Stimulated activated naive B cell treated with anti-CD40 and anti-IgM and Interleukin-4, amounts not matched to agents 10 μg/mL and 1 μg/mL and 100 μg/mL, for 72 hours (primary cell): ENCODE measurements at places on chromosomes 7 and 10.

- no peak for DNase-seq
These were observed 15.1 kb downstream of the PPP1R9A start for GRCh38 chr7:94922457-94922856.

DNA sequence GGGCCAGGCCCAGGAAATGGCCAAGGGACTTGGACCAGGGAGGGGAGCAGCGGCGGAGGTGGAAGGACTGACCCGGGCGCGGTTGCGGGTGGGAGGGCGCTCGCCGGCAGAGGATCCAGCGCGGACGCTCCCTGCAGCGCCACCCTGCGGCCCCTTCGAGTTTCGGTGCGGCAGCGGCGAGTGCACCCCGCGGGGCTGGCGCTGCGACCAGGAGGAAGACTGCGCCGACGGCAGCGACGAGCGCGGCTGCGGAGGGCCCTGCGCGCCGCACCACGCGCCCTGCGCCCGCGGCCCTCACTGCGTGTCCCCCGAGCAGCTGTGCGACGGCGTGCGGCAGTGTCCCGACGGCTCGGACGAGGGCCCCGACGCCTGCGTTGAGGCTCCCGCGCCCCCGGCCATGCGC lies 16.8 kb upstream of the ZNF467 start:
- no peak for DNase-seq

DNA sequence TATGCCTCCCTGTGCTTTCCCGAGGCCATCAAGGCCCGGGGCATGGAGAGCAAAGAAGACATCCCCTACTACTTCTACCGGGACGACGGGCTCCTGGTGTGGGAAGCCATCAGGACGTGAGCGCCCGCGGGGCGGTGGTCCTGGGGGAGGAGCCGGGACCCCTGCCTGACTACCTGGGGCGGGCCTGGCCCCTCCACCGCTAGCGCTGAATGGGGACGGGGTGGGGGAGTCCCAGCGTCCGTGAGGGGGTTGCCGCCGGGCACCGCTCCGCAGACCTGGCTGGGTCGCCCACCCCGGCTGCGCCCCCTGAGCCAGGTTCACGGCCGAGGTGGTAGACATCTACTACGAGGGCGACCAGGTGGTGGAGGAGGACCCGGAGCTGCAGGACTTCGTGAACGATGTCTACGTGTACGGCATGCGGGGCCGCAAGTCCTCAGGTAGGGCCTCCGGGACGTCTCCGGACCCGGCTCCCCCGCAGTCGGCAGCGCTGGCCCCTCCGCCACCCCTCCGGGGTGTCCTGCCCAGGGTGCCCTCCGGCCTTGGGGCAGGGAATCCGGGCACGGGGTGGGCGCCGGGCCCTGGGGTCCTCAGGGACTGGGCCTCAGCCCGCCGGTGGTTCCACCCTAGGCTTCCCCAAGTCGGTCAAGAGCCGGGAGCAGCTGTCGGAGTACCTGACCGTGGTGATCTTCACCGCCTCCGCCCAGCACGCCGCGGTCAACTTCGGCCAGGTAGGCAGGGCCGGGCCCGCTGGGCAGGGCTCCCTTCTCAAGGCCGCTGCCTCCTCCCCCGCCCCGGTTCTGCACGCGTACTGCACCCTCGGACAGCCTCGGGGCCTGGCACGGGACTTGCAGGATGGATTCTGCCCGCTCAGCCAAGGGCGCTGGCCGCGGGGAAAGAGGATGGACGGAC lies 69.3 kb downstream of the ALOX5 start:
- DNase-seq = no peak

- DNase-seq = no peak
These were observed 216.9 kb upstream of the FERD3L start for GRCh38 chr7:19362099-19362498.

DNA sequence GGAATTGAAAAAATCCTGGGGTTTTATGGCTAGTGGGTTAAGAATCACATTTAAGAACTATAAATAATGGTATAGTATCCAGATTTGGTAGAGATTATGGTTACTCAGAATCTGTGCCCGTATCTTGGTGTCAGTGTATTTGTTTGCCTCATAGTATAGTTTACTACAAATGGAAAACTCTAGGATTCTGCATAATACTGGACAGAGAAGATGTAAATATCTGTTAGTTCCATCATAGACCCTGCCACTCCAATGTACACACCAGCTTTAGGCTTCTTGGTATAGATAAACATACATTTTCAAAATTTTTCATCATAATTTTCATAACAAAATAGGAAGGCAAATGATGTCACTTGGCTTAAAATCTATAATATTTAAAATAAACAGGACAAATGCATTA lies 108.1 kb downstream of the CFTR start:
- DNase-seq = no peak

GRCh38 chr7:86012971-86013370 lies 630.7 kb upstream of the GRM3 start:
- DNase-seq = no peak

- DNase-seq = no peak
These were observed 213.8 kb downstream of the AHR start for GRCh38 chr7:17512181-17512675.

DNA sequence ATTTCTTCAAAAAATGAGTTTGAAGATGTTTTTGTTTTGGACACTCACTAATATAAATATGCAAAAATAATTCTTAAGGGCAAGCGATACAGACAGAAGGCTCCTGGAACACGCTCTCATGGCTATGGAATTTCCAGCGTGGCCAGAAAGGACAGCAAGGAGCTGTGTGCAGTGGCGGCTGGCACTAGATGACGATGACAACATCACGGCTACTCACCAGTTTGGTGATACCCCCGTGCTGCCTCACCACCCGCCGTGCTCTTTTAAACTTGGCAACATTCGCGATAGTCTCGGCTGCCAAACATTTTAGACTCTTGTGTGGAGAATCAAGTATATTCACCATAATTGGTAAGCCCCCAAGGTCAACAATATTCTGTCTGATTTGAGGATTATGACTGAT lies 54.9 kb downstream of the ODAD2 start:
- DNase-seq = no peak

- no peak for DNase-seq
These were observed 31.5 kb downstream of the PHF14 start for GRCh38 chr7:11005202-11005601.

- no peak for DNase-seq
These were observed 5.9 kb upstream of the GDF10 start for GRCh38 chr10:47294057-47294456.

GRCh38 chr10:124075231-124075955 lies 18.0 kb downstream of the CHST15 start:
- no peak for DNase-seq

DNA sequence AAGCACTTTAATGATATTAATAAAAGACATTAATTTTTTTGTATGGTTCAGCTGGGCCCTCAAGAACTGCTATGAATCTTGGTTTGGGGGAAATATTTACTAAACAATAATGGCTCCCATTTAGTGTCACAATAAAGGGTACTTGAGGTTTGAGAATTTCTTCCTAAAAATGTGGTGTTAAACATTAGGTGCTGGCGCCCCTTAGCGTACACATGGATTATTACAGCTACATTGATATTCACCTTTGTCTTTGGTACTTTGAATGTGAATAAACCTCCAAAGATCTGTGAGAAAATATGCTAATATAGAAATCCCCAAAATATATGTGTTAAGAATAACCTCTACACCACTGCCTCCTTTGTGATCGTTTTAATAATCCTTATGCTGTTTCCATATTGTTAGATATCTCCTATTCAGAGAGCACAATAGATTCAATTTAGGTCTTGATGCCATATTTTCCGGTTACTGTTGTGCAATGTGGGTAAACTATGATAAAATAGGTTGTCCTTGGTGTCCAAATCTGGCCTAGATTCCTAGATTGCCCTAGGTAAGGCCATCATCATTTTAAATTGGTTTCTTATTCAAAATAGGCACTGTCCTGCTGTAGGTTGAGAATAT lies 161.8 kb upstream of the CACNA2D1 start:
- DNase-seq = no peak

DNA sequence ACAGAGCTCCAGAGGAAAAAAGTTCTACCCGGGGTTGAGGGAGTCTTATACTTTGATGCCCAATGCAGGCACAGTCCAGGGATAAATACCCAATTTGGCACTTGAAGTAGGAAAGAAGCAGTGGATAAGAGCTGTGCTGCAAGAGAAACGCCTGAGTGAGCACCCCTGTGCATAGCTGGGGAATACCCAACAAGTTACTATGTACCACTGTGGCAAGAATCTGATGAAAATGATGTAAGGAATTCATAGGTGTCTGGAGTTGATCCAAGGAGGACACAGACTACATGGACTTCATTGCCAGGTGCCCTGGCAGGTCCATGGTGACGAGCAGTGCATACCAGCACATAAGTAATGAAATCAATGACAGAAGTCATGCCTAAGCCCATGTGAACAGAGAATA lies 183.7 kb upstream of the FEZF1 start:
- no peak for DNase-seq

DNA sequence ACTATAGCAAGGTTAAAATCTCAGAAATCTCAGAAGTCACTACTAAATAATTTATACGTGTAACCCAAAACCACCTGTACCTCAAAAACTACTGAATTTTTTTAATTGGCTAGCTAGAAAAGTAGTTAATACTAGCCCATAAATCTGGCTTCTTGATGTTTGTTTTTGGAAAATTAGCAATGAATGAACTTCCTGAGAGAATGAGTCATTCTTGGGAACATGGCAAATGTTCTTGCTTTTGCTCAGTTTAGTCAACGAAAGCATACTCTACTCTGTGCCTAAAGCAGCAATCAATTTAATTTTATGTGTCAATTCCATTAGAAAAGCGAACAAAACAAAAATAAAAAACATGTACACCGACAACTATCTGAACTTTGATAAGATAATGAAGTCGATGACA lies 69.2 kb downstream of the SEMA3E start:
- no peak for DNase-seq

DNA sequence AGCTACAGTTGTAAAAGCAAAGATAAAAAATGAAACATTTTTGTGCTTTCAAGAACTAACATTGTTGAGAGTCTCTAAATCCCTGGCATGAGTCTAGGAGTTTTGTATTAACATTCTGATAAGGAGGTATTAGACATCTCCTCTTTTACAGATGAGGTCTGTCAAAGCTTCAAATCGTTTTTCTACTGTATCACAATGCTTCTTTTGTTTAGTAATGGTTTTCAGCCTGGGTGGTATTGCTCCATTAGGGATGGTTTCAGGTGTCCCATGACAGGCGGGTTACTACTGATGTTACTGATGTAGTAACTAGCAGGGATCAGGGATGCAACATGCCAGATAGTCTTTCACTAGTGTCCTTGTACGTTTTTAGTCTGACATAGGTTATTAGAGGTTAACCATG lies 27.4 kb downstream of the STAM start:
- no peak for DNase-seq

- DNase-seq = no peak
These were observed at the start of gene GCK for GRCh38 chr7:44189286-44189992. GCK (minus strand) TSS chr7:44189439; CDS start chr7:44188953, 486 bp downstream.

DNA sequence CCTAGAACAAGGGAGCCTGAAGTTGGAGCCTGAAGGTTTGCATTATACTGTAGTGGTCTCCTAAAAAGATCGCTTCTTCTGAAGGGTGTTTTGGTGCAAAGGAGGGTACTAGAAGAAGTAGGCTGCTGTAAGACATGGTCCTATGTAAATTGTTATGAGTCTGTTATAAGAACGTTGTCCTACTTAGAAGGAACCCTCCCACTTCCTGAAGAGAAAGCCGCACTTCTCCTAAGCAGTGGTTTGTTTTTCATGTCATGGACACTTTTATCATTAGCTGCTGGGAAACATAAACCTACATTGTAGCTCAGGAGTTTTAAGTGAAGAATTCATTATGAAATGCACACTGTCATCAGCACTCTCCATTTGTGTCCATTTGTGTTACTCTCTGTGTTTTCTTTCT lies 129.1 kb upstream of the ITGB1 start:
- no peak for DNase-seq

DNA sequence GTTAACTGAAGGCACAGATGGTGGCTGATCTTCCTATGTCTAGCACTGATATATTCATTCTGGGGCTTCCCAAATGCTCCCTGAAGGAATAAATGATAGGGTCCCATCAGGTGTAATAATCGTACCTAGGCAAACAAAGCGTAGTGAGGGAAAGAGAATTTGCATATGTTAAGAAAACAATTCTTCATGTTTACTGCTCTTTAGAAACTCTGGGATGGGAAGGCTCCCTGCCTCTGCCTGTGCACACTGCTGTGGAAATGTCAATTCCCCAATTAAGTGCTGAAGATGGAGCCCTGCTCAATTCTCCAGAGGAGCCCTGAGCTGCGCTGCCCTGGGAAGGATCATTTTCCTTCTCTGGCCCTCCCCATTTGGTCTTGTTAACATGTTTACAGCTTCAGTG lies 380.9 kb upstream of the ADARB2 start:
- DNase-seq = no peak

- DNase-seq = no peak
These were observed 262.0 kb downstream of the PRPF18 start for GRCh38 chr10:13848520-13849445.

DNA sequence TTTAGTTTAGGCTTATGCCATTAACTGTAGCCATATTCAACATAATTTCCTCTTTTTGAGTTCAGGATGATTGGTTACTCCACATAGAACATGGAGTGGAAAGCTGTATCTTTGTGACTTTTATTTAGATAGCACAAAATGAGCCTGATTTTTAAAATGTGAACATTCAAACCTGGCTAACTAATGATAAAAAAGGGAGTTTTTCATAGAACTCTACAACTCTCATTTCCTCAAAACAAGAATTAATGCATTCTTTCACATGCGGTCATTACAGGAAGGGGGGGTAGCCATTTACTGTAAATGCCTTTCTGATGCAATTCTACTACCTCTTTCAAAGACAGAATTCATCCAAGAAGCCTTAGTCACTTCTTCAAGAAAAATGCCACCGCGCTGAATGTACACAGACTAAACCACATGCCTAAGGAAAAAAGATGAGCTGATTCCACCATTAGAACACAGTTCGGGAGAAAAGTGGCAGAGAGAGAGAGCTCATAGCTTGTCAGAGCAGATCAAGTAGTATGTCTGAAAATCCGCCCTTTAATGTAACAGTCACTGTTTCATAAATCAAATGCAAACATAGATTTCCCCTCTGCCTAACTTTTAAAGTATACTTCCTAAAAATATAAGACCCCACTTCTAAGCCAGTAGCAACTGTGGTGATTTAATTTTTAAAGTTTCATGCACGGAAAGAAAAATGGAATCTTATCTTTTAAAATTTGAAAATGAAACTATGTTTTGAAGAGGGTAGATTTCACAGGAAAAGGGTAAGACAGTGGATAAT lies 226.4 kb upstream of the KLF14 start:
- DNase-seq = peak; percentile 58

DNA sequence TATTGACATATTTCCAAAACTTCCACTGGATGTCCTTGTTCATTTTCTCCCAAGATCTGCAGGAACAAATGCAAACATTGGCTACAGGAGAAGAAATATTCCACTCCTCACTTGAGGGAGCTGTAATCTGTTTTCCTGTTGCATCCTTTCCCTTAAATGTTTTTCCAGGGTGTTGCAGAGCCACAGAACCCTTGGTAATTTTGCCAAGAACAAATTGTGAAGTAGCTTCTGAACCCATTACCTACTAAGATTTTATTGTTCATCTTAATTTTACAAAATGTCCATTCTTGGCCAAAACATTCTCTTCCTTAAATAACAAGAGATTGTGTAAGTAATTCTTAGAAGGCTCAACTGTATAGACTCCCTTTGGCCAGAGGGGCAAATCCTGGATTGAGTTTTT lies 177.0 kb downstream of the GNAT3 start:
- DNase-seq = no peak

- no peak for DNase-seq
These were observed 25.9 kb downstream of the VAX1 start for GRCh38 chr10:117112220-117112619.

- DNase-seq = no peak
These were observed 5.6 kb upstream of the ASB4 start for GRCh38 chr7:95479992-95480624.

GRCh38 chr7:22393913-22394729 lies 37.2 kb upstream of the RAPGEF5 start:
- DNase-seq = no peak

- no peak for DNase-seq
These were observed 16.3 kb downstream of the PI4K2A start for GRCh38 chr10:97656777-97657176.
